Right atrium auricular region (tissue), 2 donors: ENCODE measurements at places on chromosomes 6 and 20. TPM values are rescaled to one million over a fixed set of nuclear protein-coding genes. Genes with fewer than 3 reads are reported as not detected.
A peak's percentile ranks its signal among the peaks of the same experiment; 100 is the strongest.

GRCh38 chr6:168134560-168135201, 55.7 kb upstream of the FRMD1 start:
- DNase-seq: peak; percentile 44

DNA sequence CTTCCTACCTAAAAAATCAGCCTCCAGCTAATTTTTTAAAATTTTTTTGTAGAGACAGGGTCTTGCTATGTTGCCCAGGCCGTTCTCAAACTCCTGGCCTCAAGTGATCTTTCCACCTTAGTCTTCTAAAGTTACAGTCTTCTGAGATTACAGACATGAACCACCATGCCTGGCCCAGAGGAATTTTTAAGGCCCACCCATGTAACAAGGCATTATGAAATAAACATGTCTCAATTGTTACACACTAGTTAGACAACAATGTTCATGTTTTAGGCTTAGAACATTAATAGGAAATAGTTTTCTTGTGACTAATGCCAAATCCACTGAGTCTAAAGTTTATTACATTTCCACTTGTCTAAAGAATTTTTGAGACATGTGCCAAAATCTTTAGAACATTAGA, 221.2 kb downstream of the LAMA2 start:
- DNase-seq: no peak

DNA sequence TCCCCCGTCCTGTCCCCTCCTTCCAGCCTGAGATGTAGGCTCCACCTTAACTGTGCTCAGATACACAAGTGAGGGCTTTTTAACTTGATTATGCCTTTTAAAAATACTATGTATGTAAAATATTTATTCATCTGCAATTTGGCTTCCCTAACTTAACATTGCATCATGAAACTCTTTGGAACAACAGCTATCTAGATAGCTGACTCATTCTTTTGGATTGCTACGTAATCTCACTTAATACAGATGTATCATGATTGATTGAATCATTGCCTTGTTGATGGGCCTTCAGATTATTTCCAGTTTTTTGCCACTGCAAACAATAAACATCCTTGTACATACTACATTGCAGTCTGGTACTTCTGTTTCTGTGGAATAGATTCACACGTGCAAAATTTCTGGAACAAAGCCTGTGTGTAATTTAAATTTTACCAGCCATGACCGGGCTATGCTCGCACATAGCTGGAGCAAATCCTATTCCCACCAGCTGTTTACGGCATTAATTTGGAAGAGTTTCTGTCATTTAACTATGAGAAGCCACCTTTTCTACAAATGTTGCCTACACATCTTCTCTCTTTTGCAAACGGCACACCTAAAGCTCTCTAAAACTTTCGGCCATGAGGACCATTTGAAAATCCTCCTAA, 6.5 kb downstream of the PRND start:
- no peak for DNase-seq

- no peak for DNase-seq
These were observed 7.9 kb downstream of the EXOC2 start for GRCh38 chr6:684831-685636.

- no peak for DNase-seq
These were observed 217.9 kb upstream of the FOXA2 start for GRCh38 chr20:22802296-22802695.

DNA sequence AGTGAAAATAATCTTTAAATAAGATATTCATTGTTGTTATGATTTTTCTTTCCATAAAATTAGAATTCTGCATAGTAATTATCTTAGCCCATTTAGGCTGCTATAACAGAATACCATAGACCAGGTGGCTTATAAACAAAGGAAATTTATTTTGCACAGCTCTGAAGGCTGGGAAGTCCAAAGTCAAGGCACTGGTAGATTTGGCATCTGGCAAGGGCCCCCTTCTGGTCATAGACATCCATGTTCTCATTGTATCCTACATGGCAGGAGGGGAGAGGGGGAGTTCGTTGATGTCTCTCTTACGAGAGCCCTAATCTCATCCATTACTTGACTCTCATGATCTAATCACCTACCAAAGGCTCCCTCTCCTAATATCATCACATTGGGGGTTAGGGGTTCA, 175.0 kb upstream of the CCN2 start:
- no peak for DNase-seq

GRCh38 chr6:14553515-14553914, 435.9 kb downstream of the CD83 start:
- no peak for DNase-seq

DNA sequence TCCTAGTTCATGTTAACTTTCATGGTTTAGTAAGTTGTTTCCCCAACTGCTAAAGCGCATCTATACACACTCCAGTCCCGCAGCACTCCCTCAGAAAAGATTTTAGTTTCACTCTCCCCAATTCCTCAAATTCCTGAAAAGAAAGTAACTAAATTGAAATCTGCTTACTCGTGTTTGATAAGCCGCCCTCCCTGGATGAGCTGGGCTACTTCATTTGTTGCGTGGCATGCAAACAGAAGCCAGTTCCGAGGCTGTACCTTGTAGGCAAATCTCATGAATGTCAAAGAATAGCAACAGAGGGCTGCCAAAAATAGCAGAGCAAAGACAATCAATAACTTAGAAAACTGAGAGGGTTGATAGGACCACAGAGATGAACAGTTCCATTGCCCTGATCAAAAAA, 16.9 kb downstream of the MPC1 start:
- no peak for DNase-seq

DZANK1 gene
- 0.83 TPM for total RNA-seq

DNMT3B gene
- total RNA-seq: 0.24 TPM

TXLNB gene
- total RNA-seq: 74.7 TPM

KIFC1 gene
- 0.59 TPM for total RNA-seq
